ENCODE measurements at places on chromosomes 6 and 20.

DNA sequence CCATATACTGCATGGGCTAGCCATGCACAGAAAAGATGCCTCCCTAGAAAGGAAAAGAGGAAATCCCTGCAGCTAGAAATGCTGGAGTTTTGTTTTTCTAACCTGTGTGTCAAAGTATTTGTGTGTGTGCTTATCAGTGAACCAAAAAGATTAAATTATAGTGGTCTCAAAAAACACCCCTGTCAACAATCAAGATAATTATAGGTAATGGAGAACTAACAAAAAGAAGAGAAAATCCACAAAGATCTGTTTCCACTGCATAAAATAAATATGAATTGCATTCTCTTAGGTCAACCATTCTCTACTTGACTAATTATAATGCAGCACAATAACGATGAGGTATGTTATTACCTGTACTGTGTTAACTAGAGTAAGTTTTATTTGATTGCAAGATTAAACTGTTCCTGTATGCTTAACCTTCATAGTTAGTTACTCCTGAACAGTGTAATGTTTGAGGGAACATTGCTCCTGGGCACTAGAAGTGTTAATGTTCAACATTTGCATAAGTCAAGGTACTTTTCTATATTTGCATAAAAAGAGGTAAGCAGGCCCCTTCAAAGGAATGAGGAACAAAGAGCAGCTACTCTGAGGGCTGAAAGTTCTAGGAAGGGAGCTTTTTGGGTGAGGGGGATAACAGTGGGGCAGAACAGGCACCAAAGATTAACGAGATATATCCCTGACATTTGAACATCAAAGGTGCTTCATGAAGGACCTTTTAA, 212.1 kb downstream of the BTBD9 start:
- DNase-seq: no peak

DNA sequence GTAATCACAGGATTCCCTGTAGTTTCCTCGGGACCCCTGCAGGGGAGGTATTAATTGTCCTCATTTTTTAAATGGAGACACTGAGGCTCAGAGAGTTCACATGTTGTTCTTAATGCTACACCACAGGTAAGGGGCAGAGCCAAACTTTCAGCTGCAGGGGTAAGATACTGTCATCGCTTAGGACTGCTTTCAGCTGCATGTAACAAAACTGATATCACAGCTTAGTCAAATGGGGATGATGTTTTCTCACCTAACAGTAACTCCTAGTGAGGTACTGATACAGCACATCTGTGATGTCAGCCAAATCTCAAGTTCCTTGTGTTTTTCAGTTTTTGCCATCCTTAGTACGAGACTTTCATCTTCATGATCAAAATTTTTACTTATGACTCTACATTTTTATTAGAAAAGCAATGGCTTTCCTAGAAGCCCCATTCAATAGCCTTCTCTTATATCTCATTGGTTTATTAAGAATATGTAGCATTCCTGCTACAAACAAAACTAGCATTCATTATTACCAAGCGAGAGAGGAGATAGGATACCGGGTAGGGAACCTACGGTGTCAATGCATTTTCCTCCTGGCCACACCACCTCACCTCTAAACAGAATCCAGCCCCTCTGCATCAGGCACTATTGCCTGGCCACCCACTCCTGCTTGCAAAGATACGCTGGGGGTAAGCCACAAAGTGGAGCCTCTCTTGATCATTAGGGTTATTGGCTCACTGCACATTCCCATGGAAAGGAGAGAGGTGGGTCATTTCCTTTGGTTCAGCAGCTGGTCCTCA, 557.5 kb downstream of the CD83 start:
- no peak for DNase-seq

DNA sequence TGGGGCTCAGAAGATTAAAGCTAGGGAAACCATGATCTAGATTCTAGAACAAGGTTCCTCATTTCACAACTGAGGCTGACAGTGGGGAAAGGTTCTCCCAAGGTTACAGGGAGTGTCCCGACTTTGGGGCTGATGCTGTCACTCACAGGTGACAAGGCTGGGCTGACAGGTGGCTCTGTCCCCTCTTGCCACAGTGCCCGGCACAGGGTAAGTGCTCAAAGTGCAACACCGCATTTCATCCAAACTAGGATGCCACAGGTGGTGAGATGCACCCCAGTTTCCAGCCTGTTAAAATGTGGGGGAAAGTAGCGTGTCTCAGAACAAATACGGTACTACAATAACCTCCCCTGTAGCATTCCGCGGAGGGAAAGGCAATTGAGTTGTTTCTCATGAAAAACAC, 7.8 kb downstream of the ZBP1 start:
- no peak for DNase-seq

- no peak for DNase-seq
These were observed 113.9 kb upstream of the SLC35B3 start for GRCh38 chr6:8549074-8549790.

DNA sequence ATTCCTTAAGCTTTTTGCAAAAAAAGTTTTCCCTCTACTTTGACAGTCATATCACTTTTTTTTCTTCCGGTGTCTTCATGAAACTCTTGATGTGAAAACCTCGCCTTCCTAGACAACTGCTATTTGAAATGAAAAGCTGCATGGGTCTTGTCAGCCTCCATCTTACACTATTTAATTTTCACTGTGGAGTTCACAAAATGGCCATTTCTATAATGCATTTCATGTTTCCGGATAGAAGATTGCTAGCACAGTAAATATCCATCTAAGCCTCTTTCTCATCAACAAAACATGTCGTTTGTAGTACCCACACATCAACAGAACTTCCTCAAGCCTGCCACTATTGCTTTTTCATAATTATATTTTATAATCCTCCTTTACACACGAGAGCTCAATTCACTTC, 204.9 kb upstream of the ID4 start:
- DNase-seq: no peak

- DNase-seq: no peak
These were observed 86.4 kb downstream of the ADGRG6 start for GRCh38 chr6:142387997-142388815.

DNA sequence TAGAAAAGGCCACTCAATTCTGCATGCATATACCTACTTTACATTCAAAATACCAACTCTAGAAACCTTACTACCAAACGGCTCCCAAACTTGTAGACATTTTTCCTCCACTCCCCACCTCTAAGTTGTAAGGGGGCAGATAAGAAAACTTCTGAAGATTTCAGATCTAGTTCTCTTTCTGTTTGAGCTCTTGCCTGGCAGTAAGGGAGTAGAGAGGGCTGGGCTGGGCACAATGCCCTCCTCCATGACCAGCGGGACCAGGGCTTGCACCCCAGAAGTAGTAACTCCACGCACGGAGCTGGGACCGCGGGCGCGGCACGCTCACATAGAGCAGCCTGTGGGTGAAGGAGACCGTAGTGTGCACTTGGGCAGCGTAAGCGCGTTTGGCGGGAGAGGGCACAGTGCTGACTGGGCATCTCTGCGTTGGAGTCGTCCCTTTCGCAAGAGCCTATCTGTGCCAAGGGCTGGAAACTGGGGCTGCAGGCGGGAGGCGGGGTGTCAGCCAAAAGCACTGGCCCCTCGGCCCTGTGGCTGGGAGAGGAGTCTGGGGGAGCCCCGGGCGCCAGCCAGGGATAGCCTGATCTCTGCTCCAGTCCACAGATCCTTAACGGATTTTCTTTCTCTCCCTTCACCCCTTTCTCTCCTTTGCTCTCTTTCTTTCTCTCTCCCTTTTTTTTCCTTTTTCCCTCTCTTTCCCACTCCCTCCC, 32.4 kb downstream of the PHACTR1 start:
- DNase-seq: peak; percentile 20

GRCh38 chr6:125808591-125808990, 17.8 kb downstream of the NCOA7 start:
- no peak for DNase-seq

GRCh38 chr6:116254297-116255056, 602 bp upstream of the TSPYL4 start:
- DNase-seq: no peak

DNA sequence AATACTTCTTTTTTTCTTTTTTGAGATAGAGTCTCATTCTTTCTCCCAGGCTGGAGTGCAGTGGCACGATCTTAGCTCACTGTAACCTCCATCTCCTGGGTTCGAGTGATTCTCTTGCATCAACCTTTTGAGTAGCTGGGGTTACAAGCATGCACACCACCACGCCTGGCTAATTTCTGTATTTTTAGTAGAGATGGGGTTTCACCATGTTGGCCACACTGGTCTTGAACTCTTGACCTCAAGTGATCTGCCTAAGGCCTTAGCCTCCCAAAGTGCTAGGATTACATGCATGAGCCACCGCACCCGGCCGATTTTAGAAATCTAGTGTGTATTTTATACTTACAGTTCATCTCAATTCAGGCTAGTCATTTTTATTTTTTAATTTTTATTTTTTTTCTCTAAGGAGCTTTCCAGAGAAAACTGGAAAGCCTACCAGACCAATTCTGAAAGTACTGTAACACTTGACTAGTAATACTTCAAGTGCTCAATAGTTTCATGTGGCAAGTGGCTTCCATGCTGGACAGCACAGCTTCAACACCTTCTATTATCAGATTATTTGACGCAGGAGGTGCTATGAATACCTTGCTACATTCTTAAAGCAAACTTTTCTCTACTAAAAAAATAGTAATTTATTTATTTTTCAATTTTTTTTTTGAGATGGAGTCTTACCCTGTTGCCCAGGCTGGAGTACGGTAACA, 25.0 kb downstream of the POLR1C start:
- no peak for DNase-seq

GRCh38 chr20:3863317-3863716, 16.7 kb downstream of the MAVS start:
- no peak for DNase-seq

DNA sequence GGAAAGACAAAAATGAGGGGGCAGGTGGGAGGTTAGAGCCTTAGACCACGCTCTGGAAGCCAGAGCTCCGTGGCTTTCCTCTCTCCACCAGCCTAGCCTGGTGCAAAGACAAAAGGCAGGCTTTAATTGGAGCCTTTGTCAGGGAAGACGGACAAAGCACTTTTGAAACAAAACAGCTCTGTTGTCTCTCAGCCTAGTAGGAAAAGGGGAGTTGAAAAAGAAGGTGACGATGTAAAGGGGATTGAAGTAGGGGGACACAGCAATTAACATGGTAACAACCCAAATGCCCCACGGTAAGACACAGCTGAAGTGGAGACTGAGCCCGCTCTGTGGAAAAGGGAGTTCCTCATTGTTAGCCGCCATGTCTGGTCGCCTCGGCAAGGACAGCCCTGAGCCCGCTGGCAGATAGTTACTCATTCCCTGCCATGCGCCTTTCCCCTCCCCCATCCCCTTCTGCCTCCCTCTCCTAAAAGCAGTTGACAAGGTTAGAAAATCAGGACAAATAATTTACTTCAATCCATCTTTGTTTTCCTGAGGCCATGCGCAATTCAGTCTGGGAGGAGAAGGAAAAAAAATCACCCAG, 93.0 kb downstream of the TCP11 start:
- no peak for DNase-seq

GRCh38 chr20:44961011-44961869, 1.0 kb upstream of the TOMM34 start:
- no peak for DNase-seq

DNA sequence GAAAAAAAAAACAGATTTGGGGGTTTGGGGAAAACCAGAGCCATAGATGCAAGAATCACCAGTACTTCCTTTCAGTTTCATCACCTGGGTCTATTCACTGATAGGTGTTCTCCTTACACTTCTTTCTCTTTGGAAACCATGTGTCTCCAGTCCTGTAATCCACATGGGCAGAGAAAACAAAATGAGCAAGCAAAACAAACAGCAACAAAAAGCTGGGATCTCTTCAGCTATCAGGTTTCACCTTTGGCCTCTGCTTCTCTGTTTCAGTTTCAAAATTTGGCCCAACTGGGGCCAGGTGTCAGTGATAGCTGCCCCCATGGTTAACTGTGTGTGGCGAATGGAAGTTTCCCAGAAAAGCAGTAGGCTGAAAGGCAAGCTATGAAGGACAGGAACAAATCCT, 220.0 kb upstream of the THBS2 start:
- DNase-seq: no peak

DNA sequence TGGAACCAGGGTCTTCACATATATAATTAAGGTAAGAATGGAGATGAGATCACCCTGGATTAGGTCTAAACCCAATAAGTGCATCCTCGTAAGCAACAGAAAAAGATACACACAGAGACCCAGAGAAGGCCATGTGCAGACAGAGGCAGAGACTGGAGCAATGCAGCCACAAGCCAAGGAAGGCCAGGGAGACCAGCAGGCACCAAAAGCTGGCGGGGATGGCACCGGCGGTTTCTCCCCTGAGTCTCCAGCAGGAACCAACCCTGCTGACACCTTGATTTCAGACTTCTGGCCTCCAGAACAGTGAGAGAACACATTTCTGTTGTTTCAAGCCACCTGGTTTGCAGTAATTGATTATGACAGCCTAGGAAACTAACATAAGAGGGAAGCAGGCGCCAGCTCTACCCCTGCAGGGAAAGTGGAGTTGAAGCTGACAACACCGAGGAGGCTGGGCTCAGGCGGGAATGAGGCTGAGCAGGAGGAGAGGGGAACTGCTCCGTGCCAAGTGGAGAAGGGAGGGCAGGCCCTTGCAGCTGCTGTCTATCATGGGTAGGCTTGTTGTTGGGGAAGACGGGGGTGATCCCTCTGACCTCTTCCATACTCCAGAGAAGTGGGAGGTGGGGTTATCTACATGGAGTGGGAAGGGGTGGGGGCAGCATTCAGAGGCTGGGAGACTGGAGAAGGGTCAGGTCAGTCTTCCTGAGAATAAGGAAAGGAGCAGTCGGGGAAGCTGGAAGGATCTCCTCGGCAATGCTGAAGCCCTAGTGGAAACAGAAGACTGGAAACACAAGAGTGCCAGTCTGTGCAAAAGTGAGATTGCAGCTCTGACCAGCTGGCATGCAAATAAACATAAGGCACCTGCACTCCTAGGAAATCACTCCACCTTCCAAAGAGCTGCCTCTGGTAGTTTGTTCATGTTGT, 72.7 kb downstream of the NFATC2 start:
- no peak for DNase-seq

DNA sequence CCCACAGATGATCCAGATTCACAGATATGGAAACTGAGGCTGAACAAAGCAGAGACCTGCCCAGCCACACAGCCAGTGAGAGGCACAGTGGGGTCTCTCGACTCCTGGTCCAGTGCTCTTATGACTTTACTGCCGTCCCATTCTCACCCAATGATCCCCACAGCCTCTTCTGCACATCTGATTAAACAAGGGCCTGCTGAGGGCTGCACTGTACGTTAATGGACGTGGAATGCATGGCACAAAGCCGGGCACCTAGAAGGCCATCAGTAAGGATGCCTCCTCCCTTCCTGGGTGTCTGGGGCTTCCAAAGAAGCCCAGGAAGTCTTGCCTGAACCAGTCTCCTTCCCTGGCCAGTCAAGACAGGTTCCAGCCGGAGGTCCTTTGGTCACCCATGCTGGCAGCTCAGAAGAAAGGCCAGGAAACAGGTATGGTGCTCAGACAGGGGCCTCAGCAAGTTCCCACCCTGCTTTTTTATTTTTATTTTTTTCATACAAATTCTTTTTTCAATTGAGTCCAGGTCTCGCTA, 3.8 kb downstream of the TFEB start:
- no peak for DNase-seq

GRCh38 chr6:53630533-53631226, 34.9 kb downstream of the KLHL31 start:
- no peak for DNase-seq

DNA sequence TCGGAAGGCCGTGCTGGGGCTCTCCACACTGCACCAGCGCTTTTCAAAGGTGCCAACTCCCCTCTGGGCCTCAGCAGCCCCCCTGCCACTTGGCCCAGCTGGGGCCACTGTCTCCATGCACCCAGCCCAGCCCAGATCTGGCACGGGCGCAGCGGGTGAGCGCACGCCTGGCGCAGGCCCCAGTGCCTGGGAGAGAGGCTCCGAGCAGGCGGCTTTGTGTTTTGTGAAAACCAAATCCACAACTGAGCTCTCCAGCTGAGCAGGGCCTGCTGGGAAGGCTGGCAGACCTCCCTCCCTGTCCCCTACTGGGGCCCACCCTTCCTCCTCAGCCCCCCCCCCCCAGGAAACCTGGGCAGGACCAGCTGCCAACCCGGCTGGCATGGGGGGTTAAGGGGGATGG, 17.0 kb downstream of the MDGA1 start:
- DNase-seq: no peak

All from foreskin fibroblast (primary cell).